ENCODE measurements at places on chromosomes 4 and X.

DNA sequence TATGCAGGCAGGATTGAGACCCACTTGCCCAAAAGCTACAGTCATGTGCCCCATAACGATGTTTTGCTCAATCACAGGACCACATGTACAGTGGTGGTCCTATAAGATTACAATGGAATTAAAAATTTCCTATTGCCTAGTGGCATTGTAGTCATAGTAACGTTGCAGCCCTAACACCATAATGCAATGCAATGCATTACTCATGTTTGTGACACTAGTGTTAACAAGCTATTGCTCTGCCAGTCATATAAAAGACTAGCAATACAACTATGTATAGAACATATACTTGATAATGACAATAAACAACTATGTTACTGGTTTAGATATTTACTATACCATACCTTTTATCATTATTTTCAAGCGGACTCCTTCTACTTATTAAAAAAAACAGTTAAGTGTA lies 50.6 kb downstream of the VGLL1 start:
- DNase-seq: no peak

DNA sequence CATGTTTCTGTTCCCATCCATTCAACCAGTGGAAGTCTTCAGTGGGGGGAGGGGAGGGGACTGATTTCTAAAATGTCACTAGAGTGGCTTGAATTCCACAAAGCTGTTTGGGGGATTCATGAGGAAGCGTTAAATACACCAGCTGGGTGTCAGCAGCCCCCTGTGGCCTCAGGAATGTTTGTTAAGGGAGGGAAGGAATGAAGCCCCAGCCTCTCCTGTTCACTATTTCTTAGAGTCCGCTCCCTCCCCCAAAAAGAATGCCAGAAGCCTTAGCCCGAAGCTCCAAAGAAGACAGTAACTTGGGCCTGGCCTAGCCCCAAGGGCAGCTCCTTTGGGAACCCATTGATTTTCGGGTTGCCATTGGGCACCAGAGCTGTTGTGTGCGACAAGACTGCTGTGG lies 3.3 kb downstream of the SHROOM2 start:
- no peak for DNase-seq

- DNase-seq: no peak
Observed at GRCh38 chr4:40292313-40292759, 42.8 kb upstream of the CHRNA9 start.

GRCh38 chr4:60296386-60296785 lies 903.7 kb upstream of the ADGRL3 start:
- DNase-seq: no peak

DNA sequence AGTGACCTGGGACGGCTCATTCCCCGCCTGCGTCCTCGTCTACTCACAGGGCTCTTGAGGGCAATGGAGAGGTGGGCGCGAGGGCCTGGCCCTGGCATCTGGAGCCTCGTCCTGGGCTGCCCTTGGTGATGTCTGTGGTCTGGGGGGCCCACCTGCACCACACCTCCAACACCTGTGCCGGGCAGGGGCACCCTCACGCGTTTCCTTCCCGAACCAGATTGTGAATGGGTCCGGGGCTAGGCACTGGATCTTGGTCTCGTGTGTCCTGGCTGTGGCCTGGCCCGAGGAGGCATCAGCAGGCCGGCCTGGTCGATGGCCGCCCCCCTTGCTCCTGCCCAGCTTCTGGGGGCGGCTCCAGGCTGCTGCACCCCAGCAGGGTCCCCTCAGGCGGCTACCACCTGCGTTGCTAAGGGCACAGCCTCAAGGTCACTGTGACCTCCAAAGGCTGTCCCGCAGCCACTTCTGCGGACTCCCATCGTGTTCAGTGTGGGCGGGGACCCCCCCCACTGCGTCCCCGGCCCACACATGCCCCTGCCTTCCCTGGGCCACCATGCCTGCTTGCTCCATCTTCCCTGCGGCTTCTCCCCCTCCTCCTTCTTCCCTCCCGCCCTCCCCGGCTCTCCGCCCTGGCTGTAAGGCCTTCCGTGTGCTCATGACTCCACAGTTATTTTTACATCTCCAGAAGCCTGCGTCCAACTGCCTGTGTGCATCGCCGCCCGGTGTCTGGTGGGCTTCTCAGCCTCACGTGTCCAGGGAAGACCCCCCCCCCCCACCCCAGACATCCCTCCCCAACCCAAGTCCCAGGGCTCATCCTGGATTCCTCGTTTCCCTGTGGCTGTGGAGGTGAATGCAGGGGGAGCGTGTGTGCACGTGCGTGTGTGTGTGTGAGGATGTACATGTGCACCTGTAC lies 3.8 kb downstream of the DOK7 start:
- no peak for DNase-seq

DNA sequence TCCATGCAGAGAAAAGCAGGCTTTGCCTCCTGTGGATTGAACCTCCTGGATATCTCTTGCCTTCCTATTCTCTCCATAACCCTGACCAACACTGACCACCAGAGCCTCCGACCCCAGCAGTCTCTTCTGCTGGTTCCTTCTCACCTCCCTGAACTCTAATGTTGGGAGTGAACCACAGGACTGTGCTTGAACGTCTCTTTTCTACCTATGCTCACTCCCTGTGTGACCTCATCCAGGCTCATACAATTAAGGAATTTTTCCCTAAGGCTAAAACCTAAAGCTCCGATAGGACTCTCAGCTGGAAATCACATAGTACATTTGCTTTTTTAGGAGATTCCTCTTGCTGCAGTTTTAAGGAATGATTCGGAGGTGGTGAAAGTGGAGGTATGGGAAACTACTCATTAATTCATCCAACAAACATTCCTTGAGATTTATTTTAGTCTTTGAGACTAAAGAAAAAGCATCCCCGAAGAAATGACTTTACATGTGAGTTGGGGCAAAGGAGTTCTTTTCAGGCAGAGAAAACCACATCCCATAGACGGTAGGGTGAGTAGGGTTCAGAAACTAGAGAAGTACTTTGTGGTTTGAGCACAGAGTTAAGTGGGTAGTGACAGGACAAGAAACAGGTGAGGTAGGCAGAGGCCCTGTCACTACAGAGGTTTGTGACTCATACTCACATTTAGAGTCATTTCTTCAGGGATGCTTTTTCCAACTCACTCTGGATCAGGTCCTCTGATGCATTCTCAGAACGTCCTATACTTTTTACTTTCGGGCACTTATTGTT lies 30.8 kb downstream of the NDNF start:
- DNase-seq: peak; percentile 7

- DNase-seq: no peak
Observed at GRCh38 chrX:20218836-20219505, 47.7 kb downstream of the RPS6KA3 start.

DNA sequence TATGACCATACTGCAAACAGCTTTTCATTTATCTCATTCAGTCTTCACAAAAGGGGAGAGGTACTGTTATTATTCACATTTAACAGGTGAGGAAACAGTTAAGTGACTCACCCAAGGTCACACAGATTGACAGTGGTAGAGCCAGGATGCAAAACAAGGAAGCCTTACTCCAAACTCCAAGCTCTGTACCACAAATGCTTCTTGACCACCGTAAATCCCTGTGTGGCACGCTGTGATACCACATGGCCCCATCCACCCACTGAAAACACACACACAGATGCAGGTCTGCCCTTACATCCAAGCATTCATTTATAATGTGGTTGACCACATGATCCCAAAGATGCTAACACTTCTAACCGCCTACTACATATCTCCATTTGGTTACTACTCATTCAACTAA lies 129.5 kb downstream of the TSPAN5 start:
- peak; percentile 23 for DNase-seq

- DNase-seq: no peak
Observed at GRCh38 chr4:29372971-29373370, 1347.2 kb upstream of the PCDH7 start.

- no peak for DNase-seq
Observed at GRCh38 chr4:102007959-102008425, 217.5 kb downstream of the BANK1 start.

DNA sequence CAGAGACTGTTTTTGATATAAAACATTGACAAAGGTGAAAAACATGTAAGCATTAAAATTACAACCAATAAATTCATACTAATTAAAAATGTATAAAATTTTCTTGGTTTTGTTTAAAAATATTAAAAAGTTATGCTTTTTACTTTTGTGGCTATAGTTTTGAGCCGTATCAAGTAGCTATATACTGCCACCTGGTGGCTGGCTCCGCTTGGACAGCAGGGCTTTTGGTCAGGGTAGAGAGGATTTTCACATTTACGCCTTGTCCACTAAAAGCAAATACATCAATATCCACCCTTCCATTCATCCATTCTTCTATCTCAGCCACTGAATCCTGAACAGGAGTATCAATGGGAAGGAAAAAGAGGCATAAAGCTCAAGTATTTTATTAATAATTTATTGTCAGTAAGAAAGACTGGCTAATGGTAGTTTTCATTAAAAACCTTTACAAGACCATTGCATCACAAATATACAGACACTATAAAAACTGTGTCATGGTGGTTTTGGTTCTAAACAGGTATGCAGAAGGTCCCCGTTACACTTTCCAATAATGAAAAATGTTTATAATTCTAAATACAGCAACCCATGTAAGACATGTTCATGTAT lies 32.1 kb upstream of the MTNR1A start:
- DNase-seq: peak; percentile 24

- no peak for DNase-seq
Observed at GRCh38 chrX:71867680-71868079, 43.0 kb upstream of the NHSL2 start.

GRCh38 chrX:72081605-72082320 lies 50.0 kb downstream of the RTL5 start:
- DNase-seq: no peak

DNA sequence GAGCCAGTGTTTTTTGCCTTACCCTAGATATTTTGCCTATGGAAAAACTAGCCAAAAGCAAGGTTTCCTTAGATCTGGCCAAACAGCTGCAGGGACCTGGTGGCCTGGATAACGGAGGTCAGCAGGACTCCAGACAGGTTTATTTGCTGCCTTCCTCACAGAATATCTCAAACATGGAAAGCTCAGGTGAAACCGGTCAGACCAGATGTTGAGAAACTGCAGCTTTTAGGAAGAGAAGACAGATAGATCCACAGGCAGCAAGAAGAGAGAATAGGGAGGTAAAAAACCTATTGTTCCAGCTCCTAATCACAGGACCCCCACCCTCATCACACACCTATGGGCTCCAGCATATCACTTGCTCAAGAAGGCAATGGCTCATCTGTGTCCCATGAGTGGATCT lies 16.2 kb downstream of the SLC16A2 start:
- no peak for DNase-seq

- no peak for DNase-seq
Observed at GRCh38 chr4:153764601-153765368, 5.0 kb upstream of the RNF175 start.

DNA sequence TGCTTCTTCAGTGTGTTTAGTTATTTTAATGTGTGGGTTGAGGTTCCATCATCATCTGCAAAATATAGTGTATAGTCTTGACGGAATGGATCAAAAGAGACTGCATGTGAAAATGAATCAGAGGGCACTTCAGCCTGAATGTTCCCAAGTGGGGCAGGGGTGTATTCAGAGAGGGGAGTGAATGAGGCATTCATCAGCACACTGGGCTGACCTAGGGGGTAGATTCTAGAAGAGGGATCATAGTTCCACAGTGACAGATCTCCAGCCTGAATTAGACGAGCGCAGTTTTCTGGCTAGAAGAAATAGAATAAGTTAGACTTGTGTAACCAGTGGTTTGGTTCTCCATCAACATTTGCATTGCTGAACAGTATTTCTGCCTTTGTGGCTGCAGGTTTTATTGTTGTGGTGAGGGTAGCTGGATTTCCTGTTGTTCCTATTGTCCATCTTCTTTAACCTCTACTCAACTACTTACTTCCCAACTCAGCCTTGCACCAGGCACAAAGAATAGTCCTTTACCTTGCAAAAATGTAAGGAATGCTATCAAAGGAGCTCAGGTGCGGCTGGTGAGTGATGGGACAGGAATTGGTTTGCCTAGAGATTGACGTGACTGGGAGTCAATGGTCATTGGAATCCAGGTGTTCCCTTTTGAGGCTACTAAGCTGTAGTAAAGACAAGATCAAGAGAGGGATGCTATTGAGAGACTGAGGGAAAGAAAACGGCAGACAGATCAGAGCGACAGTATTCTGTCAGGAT lies 50.9 kb downstream of the NAP1L5 start:
- no peak for DNase-seq

DNA sequence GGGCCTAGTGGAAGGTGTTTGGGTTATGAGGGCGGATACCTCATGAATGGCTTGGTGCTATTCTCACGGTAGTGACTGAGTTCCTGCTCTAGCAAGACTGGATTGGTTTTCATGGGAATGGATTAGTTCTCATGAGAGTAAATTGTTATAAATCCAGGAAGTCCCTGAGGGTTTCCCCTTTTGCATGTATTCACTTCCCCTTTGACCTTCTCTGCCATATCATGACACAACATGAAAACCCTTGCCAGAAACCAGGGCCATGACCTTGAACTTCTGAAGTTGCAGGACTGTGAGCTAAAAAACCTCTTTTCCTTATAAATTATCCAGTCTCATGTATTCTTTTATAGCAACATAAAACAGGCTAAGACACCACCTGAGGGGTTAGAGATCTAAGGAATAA lies 529.7 kb upstream of the RPS6KA3 start:
- DNase-seq: no peak

DNA sequence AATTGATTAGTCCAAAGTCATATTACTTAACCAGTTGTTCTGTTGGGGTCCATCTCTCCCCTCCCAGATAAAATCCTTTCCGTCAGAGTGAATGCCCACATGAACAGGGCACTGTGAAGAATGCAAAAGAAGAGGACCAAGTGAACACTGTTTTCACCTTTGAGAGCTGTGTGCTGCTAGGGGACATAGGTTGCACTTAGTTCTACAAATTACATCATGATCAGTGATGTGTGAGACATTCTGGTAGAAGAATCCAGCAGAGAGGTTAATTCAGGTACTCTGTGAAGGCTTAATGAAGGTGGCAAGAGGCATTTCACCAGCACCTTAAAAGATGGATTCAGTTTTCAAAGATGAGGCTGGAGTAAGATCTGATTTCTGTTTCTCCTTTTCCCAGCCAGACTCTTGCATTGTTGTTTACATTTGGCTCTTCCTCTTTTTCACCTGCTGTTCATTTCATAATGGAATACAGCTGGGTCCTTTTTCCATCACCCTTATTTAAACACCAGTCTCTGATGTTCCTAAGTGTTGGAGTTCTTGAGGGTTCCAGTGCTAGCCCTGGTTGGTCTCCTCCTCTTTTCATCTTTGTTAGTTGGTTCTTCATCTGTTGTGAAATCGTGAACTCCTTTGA lies 10.9 kb downstream of the GAB1 start:
- DNase-seq: no peak

- peak; percentile 40 for DNase-seq
Observed at GRCh38 chrX:119887721-119888425, 7.8 kb upstream of the AKAP14 start.

DNA sequence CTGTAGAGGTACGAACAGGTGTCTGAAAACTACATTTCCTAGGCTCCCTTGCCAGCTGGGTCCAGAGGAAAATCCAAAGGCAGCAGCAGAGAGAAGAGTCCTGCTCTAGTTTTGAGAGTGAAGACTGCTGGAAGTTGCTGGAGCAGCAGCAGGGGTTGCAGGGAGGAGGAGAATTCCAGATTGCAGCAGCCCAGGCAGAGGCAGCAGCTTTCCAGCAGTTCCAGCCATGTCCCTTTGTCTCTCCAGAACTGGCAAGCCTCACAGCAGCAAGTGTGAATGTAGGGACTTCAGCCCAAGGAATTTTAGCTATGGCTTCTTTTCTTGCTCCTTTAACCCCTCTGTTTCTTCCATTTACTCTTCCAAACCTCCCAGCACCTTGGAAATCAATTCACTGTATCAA lies 24.1 kb upstream of the STIM2 start:
- no peak for DNase-seq

GRCh38 chr4:137946453-137947174 lies 295.5 kb downstream of the SLC7A11 start:
- no peak for DNase-seq

Data from stimulated activated CD4-positive, alpha-beta T cell treated with anti-CD3 and anti-CD28 coated beads, Interleukin-12 subunit alpha, Interleukin-12 subunit beta, amount 100 ng/mL, for 48 hours (primary cell).